Frontal cortex (tissue), 4 donors: ENCODE measurements at places on chromosomes 12 and 14. TPM values are rescaled to one million over a fixed set of nuclear protein-coding genes. Genes with fewer than 3 reads are reported as not detected.

DNA sequence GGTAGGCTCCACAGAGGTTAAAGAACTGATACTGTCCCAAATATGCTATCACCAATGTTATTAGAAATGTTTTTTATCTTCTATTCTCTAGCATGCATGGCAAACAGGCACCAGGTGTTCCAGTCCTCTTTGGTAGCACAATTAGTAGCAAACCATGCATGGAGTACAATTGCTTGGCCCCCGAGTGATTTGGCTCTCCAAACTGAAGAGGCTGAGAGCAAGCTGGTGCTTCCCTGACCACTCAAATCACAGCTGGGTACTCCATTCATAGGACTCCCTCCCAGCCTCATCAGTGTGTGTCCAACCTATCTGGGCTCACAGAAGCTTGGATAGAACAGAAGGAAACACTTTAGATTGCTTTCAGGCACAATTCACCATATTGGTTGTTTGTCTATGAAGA, 93.4 kb downstream of the DIO2 start:
- DNase-seq: no peak

- no peak for DNase-seq
Observed at GRCh38 chr14:77837926-77838325, 38.0 kb downstream of the ADCK1 start.

The CIDEB gene
- total RNA-seq: 2.0 TPM

DNA sequence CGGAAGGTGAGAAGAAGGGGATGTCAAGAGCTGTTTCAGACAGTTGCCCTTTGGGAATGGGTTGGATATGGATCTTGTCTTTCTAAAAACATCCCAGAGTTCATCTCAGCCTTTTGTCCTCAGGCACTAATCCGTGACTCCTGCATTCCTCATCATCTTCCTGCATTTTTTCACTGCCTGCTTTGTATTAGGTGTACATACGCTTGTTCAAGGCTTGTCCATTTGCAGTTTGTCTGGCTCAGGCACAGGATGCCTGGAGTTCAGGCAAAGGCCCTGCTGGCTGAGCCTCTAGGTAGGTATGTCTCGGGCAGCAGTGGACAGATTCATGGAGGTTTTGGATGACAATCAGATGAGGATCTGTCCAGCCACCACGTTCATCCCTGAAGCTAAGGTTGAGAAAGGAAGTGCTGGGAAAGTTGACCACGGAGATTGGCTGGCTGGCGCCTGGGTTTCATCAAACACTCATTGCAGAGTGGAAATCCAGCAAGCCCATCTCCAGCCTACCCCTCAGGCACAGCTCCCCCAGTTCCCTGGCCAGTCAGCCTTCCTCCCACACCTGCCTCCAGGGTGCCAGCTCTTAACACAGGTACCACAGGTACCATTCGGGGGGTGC, 12.4 kb upstream of the TMEM106C start:
- DNase-seq: no peak

The ADCY4 gene
- 0.82 TPM for total RNA-seq

GRCh38 chr14:30243207-30243606, 315.6 kb upstream of the PRKD1 start:
- no peak for DNase-seq

DNA sequence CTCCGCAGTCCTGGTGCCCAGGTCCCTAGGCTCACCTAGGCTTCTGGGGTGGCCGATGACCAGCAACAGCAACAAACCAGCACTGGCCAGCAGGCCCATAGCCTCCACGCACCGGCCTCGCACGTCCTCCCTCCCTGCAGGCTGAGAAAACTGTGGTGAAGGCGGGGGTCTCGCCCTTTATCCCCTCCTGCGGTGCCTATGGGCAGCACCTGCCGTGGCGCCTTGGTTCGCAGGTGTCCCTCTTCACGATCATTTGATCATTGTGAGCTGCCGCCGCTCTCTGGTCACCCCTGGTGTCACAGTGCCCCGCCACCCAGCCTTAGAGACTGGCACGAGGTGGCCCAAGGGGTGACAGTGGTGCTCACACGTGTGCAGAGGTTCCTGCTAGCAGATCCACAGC, at the start of gene OVCH1:
Gene OVCH1 (minus strand): TSS at position 99 of the 400 bp plus-strand sequence. CDS start 0 bp downstream, at position 99.
- DNase-seq: no peak

DNA sequence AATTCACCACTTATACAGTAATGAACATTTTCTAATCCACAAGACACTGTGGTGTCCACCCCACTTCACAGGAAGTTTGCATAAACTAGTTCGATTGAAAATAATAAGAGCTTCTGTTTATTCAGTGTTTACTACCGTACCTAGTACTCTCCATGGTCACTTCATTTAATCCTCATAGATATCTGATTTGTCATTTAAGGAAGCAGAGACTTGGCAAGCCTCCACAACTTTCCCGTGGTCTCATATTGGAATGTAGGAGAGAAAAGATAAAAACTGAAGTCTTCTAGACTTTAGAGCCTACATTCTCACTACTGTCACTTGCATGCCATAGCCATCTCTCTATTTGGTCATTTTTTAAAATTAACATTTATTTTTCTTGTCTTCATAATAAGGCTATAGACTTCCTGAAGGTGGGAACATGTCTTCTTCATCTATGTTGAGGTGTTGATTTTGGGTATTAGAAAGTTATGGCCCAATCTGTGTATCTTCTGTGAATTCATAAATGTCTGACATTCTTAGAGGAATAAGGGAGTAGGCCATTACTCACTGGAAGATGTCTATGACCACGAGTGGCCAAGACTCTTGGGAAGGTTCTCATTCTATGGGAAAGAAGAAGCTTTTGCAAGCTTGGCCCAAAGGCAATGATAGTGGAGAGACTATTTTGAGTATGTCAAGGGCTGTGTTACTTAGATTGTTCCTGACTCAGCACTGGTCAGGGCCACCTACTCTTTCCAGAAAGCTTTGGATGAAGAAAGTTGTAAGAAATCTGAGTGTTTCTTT, 423.7 kb downstream of the LRIG3 start:
- DNase-seq: no peak
